Activated naive CD4-positive, alpha-beta T cell treated with anti-CD3 and anti-CD28 coated beads, Interleukin-2, amount 50 U/mL, for 16 hours (primary cell): ENCODE measurements at places on chromosomes 4 and X.

DNA sequence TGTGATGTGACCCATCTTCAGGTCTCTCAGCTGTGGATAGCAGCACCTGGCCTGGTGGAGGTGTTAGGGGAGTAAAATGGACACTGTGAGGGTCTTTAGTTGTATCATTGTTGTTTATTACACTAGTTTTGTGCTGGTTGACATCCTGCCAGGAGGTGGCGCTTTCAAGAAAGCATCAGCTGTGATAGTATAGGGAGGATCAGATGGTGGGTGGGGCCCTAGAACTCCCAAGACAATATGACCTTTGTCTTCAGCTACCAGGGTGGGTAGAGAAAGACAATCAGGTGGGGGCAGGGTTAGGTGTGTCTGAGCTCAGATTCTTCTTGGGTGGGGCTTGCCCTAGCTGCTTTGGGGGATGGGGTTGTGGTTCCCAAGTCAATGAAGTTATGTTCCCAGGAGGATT, 162.8 kb downstream of the PPP1R2C start:
- no peak for DNase-seq

DNA sequence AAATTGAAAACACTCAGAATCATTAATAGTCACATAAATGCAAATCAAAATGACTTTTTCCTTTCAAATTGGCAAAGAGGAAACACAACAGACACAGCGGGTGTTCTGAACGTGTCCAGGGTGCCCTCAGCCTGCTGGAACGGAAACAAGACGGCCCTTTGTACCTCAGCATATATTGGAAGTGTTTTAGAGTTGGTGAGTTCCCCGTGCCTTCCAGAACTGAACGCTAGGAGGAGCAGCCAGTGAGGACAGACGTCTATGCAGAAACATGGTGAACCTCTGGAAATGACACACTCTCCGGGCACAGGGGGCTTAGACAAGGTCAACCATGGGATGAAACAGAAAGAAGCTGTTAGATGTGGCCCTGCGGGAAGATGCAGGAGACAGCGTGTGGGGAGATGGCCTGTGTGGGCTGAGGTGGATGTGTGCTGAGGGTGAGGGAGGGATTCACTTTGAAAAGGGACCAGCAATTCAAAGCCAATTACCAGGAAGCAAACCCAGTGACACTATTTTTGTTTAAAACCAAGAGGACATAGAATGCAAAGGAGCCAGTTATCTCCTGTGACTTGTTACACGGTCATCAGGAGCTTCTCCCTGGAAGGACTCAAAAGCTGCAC, 40.4 kb downstream of the RNF212 start:
- DNase-seq, result peak; percentile 52

GRCh38 chr4:46852800-46853199, 56.2 kb downstream of the COX7B2 start:
- no peak for DNase-seq

- DNase-seq, result no peak
Measured at GRCh38 chr4:66750273-66750672, 795.0 kb downstream of the CENPC start.

DNA sequence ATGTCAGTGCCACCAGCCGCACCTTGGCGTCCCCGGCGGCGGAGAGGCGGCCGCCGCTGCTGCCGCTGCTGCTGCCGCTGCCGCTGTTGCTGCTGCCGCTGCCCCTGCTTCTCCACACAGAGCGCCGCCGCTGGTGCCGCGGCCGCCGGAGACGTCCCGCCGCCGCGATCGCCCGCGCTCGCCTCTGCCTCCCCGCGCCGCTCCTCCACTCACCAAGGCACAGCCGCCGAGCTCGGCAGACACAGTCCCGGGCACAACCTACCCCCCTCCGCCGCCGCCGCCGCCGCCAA, at the start of gene PPP3CA:
PPP3CA (minus strand) TSS at position 260 of the 290 bp plus-strand sequence.
- no peak for DNase-seq

DNA sequence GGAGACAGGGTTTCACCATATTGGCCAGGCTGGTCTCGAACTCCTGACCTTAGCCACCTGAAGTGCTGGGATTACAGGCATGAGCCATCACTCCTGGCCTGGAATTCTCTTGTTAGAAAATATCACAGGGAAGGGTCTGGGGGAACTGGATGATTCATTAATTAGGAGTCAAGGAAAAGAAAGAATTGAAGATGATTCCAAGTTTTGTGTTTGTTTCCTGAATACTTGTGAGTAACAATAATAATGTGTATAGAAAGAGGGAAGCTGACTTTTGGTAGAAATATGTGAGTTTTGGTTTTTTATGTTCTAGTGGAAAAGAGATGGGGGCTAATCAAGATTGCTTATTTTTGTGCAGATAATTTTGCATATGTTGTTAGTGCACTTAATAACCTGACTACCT, 77.3 kb upstream of the CLNK start:
- DNase-seq, result no peak

GRCh38 chr4:102157984-102158383, 187.3 kb downstream of the SLC39A8 start:
- no peak for DNase-seq

DNA sequence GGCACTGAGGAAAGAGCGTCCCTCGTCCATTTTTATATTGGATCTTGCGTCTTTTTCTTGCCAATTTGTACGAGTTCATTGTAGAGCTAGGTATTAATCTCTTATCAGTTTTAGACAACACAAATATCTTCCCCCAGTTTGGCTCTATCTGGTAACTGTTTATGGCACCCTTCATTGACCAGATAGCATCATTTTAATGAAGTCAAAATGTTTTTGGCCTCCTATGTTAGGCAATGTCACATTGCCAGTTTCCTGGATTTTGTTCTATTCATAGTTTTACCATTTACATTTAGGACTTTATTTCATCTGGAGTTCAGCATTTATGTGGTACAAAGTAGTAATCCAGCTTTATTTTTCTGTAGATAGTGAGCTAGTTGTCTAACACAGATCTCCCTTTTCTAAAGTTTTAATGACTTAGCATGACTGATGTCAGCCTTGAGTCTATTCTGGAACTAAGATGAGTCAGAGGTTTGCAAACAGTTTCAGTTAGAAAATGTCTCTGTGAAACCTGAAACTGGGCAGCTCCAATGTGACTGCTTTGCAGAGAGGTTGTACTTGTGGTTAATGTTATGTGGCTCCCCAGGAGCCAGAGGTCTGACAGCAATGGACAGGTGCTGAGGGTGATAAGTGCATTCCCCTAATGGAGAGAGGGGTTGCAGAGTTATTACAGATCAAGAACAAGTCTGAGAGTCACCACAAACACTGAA, 5.3 kb upstream of the STBD1 start:
- DNase-seq, result no peak

GRCh38 chr4:129085472-129085871, 7.9 kb downstream of the SCLT1 start:
- DNase-seq, result no peak

GRCh38 chr4:132384709-132385108, 764.4 kb upstream of the PCDH10 start:
- no peak for DNase-seq

DNA sequence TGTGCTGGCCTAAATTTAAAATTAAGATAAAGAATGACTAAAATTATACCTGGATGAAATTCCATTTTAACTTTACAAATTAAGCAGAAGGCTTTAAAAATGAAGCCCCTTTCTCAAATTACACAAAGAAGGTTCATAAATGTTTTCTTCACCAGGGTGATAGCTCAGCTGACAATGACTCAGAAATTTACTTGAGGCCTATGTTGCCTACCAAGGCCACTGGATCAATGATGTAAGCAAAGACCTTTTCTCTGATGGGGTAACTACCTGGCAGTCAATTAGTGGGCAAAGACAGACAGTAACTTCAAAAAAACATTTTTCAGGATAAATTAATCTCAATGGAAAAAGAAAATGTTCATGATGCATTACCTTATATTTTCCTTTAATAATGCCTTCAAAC, 23.9 kb upstream of the GPR34 start:
- DNase-seq, result no peak
